ENCODE measurements at places on chromosomes 2 and 18. TPM values are rescaled to one million over a fixed set of nuclear protein-coding genes. Genes with fewer than 3 reads are reported as not detected.

DNA sequence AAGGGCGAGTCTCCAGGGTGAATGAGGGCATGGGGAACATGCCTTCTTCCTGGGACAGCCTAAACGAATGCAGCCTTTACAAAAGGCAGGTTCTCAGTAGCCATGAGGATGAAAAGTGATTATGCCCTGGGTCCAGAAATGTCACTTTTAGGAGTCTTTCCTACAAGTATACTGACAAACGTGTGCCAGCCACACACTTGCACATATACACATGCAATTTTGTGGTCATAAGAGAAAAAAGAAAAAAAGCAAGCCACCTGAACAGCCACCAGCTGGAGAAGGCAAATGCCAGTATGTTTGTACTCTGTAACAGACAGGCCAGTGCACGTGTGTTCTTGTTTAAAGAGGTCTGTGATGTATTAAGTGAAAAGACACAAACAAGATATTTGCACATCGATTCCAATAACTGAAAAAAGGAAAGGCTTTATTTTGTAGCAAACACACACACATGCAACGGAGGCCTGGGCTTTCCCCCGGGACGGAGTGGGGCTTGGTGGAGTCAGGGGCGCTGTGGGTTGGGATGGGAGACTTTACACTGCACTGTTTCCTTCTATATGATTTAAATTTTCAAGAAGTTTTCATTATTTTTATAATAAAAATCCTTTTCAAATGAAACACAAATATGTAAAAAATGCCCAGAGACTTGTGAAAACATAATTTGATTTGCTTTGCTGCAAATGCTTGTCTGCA, 108.4 kb downstream of the FAM210A start:
- H3K27me3 ChIP-seq, result no peaks in the 10 kb centered on the region
- no peak overlapping the region for H3K4me3 ChIP-seq
- no peak overlapping the region for H3K27ac ChIP-seq

DNA sequence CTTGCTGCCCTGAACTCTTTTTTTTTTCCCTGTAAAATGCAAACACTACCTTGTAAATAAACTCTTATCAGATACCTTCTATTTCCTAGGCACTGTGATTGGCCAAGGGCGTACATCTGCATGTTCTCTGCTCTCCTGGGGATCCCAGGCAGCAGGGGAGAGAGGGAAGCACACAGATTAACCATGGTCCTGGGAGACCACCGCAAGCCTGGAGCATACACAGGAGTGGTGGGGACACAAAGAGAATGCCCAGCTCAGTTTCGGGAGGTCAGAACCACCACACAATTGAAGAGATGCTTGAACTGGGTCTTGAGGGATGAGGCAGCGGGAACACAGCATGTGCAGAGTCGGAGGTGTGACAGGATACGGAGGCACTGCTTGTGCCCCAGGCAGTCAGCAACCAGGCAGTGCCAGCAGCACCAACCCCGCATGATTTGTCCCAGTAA, 2.1 kb downstream of the GREB1 start:
- H3K36me3 ChIP-seq, result no peaks in the 10 kb centered on the region
- peaks cover 26% of the 10 kb centered on the region for H3K4me1 ChIP-seq
- H3K4me3 ChIP-seq, result no peak overlapping the region

DNA sequence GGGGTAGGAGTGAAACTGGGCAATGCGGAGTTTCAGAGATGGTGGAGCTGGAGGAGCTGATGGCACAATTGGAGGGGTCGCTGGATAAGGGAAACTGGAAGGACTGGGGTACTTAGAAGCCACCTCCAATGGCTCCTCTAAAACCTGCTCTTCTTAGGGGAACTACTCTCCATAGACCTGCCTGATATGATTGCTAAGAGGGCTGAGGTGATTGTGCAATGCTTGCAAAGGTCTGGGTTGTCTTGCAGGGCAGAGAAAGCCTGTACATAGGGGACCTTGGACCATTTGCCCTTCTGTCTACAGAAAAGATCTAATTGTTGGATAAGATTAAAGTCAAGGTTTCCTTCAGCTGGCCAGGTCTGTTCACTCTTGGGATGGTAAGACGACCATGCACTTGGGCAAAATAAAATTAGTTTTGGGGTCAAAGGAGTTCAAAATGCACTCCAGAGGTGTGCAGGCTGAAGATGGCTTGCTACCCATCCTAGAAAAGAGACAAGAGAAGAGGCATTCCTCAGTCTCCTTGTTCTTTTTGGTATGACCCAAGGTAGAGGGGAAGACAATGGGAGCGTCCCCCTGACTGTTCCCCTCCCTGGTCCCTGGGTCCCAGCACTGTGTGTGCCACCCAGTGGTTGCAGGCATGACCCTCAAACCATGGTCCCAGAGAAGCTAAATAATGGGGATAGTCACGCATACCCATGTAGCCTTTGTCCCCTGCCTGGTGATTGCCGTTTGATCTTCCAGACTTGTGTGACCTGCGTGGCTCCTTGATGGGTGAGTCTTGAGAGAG, 41.1 kb downstream of the STK17B start:
- no peak for DNase-seq
- no peaks in the 10 kb centered on the region for H3K36me3 ChIP-seq
- H3K27me3 ChIP-seq, result no peaks in the 10 kb centered on the region

GRCh38 chr2:215435870-215436704, at the start of gene FN1:
Gene FN1, minus strand, starts transcription at chr2:215436068. Its CDS starts 266 bp downstream, at chr2:215435802.
- H3K4me1 ChIP-seq, result no peaks in the 10 kb centered on the region
- H3K4me3 ChIP-seq, result peak within 1 kb of the TSS; percentile 78

DNA sequence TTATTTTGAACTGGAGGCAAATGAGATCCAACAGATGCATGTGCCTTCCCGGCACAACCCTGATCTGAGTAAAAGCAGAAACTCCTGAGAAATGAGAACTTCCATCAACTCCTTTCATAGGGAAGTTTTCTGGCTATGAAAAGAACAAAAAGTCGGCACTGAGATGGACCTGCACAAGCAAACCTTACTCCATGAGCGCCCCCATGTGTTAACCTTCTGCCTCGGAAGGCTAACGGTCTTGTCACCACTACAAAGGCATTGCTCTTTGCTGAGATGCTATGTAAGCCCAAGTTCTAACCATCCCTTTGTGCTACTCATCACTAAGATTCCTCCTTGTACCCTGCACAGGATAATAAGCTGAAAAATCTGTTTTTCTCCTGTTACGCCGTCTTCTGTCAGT, 57.3 kb upstream of the SULT1C3 start:
- no peaks in the 10 kb centered on the region for H3K27me3 ChIP-seq
- H3K27ac ChIP-seq, result no peak overlapping the region
- no peaks in the 10 kb centered on the region for H3K36me3 ChIP-seq
- no peak for DNase-seq
- no peaks in the 10 kb centered on the region for H3K4me1 ChIP-seq
- H3K4me3 ChIP-seq, result no peak overlapping the region

DNA sequence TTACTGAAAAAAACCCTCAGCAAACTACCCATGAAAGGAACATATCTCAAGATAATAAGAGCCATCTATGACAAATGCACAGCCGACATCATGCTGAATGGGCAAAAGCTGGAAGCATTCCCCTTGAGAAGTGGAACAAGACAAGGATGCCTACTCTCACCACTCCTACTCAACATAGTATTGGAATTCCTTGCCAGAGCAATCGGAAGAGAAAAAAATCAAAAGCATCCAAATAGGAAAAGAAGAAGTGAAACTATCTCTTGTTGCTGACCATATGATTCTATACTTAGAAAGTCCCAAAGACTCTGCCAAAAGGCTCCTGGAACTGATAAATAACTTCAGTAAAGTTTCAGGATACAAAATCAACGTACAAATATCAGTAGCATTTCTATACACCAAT, 40.6 kb upstream of the MSTN start:
- no peak overlapping the region for H3K27ac ChIP-seq
- DNase-seq, result no peak
- H3K4me1 ChIP-seq, result no peaks in the 10 kb centered on the region
- no peaks in the 10 kb centered on the region for H3K27me3 ChIP-seq

- no peaks in the 10 kb centered on the region for H3K36me3 ChIP-seq
- H3K4me3 ChIP-seq, result no peak overlapping the region
- H3K27ac ChIP-seq, result no peak overlapping the region
Observed at GRCh38 chr2:188410504-188411235, 119.0 kb downstream of the GULP1 start.

- H3K4me3 ChIP-seq, result no peak overlapping the region
- DNase-seq, result no peak
- no peaks in the 10 kb centered on the region for H3K27me3 ChIP-seq
- peaks cover 2% of the 10 kb centered on the region for H3K4me1 ChIP-seq
Observed at GRCh38 chr18:55489034-55489986, 98.7 kb downstream of the TCF4 start.

GRCh38 chr2:223822818-223823217, 14.6 kb downstream of the AP1S3 start:
- DNase-seq, result no peak
- H3K27me3 ChIP-seq, result no peaks in the 10 kb centered on the region
- H3K27ac ChIP-seq, result no peak overlapping the region
- H3K4me3 ChIP-seq, result no peak overlapping the region
- no peaks in the 10 kb centered on the region for H3K4me1 ChIP-seq
- H3K36me3 ChIP-seq, result no peaks in the 10 kb centered on the region

DNA sequence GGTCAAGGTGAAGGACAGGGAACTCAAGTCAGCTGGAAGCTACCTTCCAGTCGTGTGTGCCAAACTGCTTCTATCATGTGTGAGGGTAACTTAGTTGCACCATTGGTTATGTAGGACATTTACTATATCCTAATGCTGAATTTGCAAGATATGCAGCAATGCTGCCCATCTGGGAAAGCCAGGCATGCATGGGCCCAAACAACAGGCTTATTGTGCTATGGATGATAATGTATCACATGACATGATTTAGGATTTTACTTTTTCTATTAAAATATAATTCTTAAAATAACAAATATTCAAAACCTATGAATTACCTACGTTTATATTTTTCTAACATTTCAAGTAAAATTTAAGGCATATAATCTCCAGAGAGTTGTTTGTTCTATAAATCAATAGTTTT, 35.9 kb downstream of the B4GALT6 start:
- no peaks in the 10 kb centered on the region for H3K36me3 ChIP-seq
- H3K27ac ChIP-seq, result no peak overlapping the region
- no peak for DNase-seq
- H3K4me1 ChIP-seq, result no peaks in the 10 kb centered on the region

GRCh38 chr2:127086990-127087790, 19.8 kb downstream of the BIN1 start:
- H3K4me1 ChIP-seq, result peaks cover 35% of the 10 kb centered on the region
- H3K27me3 ChIP-seq, result no peaks in the 10 kb centered on the region
- DNase-seq, result peak; percentile 95
- no peaks in the 10 kb centered on the region for H3K36me3 ChIP-seq
- H3K27ac ChIP-seq, result peak overlapping the region; percentile 90

- no peaks in the 10 kb centered on the region for H3K4me1 ChIP-seq
- no peak overlapping the region for H3K4me3 ChIP-seq
- H3K27ac ChIP-seq, result no peak overlapping the region
- H3K36me3 ChIP-seq, result no peaks in the 10 kb centered on the region
Observed at GRCh38 chr18:39661856-39662366, 2096.3 kb upstream of the CELF4 start.

DNA sequence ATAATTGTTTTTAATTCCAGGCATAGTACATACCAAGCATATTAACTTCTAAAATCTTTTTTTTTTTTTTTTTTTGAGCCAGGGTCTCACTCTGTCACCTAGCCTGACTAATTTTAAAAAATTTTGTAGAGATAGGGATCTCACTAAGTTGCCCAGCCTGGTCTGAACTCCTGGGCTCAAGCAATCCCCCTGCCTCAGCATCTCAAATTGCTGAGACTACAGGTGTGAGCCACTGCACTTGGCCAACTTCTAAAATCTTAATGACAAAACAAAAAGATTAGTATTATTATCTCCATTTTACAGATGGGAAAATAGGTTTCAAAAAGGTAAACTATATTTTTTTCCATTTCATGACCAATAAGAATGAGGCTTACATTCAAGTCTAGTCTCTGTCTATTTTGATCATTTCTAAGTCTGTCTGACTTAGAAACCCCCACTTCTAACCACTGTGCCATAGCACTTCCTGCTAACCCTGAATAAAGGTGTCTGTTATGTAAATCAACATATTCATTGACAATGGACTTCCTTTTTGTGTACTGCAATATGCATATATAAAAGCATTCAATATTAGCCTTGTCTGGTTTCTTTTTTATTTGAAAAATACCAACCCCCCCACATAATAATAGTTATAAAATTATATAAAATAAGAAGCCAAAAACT, 28.7 kb upstream of the ZEB2 start:
- no peaks in the 10 kb centered on the region for H3K27me3 ChIP-seq
- no peak overlapping the region for H3K4me3 ChIP-seq
- DNase-seq, result no peak
- peaks cover 2% of the 10 kb centered on the region for H3K4me1 ChIP-seq
- H3K27ac ChIP-seq, result no peak overlapping the region
- H3K36me3 ChIP-seq, result no peaks in the 10 kb centered on the region

GRCh38 chr2:156541706-156542105, 105.5 kb downstream of the GPD2 start:
- H3K27me3 ChIP-seq, result no peaks in the 10 kb centered on the region
- no peaks in the 10 kb centered on the region for H3K36me3 ChIP-seq
- H3K4me3 ChIP-seq, result no peak overlapping the region
- no peak for DNase-seq
- H3K27ac ChIP-seq, result no peak overlapping the region

- no peaks in the 10 kb centered on the region for H3K36me3 ChIP-seq
- H3K4me3 ChIP-seq, result no peak overlapping the region
- no peak for DNase-seq
- H3K27ac ChIP-seq, result no peak overlapping the region
- H3K4me1 ChIP-seq, result no peaks in the 10 kb centered on the region
- H3K27me3 ChIP-seq, result no peaks in the 10 kb centered on the region
Observed at GRCh38 chr18:9401176-9401575, 66.6 kb downstream of the TWSG1 start.

DNA sequence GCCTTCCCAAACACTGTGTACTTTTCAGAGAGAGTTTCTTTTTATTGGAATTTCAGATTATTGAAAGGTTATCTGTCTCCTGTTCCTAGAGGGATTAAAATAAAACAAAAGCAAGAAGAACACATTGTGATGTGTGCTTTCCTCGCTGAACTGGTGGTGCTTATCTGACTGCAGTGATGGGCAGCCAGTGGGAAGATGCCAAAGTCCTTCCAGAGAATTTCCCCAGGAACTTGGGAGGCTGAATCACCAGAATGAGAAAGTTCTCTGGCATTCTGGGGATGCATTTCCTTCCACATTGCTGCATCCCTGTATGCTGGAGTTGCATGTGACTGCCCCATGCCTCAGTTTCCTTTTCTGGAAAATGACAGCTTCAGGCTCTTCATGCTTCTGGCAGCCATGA, 53.9 kb upstream of the SEC11C start:
- H3K27me3 ChIP-seq, result no peaks in the 10 kb centered on the region
- no peaks in the 10 kb centered on the region for H3K4me1 ChIP-seq
- H3K27ac ChIP-seq, result no peak overlapping the region
- H3K36me3 ChIP-seq, result no peaks in the 10 kb centered on the region
- no peak overlapping the region for H3K4me3 ChIP-seq

- no peaks in the 10 kb centered on the region for H3K27me3 ChIP-seq
- H3K4me1 ChIP-seq, result no peaks in the 10 kb centered on the region
- H3K36me3 ChIP-seq, result no peaks in the 10 kb centered on the region
- H3K27ac ChIP-seq, result no peak overlapping the region
Observed at GRCh38 chr2:170586571-170587095, 128.5 kb upstream of the SP5 start.

The KYNU gene
- total RNA-seq, result 0.46 TPM

The NEB gene
- 1.8 TPM for total RNA-seq

The NOSTRIN gene
- 13.4 TPM for total RNA-seq

The ABHD1 gene
- total RNA-seq, result 1.5 TPM

The ACOXL gene
- 0.23 TPM for total RNA-seq

Measured in ovary (tissue), 10 donors.